ENCODE measurements at places on chromosomes 5 and 9. TPM values are rescaled to one million over a fixed set of nuclear protein-coding genes. Genes with fewer than 3 reads are reported as not detected.

DNA sequence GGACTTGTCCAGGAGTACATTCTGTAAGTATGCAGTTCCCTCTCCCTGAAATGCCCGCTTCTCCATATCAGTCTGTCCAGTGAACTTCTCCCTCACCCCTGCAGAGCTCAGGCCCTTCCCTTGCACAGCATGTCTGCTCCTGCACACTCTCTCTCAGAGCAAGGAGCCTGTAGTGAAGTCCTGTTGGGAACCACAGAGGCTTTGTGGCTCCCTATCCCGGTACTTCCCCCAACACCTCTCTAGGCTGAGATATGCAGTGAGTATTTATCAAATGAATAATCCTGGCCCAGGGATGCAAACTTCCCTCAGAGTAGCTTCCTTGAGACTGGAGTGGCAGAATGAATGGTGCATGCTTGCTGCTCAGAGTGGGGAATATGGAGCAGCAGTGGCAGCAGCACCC, 48.8 kb downstream of the POC5 start:
- DNase-seq = no peak

Gene SPINK7
- not detected for total RNA-seq

DNA sequence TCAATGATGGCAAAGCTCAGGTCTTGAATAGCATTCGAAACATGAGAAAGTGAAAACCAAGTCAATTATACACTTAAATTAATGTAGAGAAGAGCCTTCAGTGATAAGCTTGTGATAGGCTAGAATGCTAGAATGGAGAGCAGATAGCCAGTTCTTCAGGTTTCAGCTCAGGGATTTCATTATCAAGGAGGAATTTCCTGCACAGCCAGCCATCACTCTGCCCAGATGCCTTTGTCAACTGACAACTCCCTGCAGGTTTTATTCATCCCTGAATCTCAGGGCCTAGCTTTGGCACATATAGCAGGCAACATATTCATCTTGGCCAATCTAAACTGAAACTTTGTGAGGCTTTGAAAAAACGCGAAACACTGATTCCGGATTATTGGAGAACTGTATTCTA, 199.3 kb upstream of the CDH6 start:
- DNase-seq = no peak

- no peak for DNase-seq
Observed at GRCh38 chr5:177290816-177291596, 12.5 kb downstream of the RAB24 start.

DNA sequence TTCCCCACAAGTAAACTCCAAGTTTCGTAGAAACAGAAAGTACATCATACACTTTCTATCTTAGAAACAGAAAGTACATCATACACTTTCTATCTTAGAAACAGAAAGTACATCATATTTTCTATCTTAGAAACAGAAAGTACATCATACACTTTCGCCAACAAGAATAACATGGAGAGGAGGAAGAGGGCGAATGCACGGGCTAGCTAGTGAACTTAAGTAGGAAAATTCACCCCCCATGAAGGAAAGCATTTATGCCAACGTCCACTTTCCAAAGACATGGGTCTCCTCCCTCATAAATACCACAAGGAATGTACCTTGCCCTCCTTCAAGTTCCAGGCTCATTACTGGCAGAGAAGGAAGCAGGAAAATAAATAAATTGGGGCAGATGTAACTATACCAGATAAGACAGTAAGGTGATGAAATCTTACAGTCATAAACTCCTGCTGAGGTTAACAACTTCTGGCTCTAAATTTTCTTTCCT, 64.7 kb downstream of the FRMD3 start:
- peak; percentile 58 for DNase-seq

GRCh38 chr5:81167078-81167477, 66.0 kb upstream of the CKMT2 start:
- DNase-seq = no peak

GRCh38 chr5:4905674-4906520, 234.2 kb upstream of the ADAMTS16 start:
- no peak for DNase-seq

DNA sequence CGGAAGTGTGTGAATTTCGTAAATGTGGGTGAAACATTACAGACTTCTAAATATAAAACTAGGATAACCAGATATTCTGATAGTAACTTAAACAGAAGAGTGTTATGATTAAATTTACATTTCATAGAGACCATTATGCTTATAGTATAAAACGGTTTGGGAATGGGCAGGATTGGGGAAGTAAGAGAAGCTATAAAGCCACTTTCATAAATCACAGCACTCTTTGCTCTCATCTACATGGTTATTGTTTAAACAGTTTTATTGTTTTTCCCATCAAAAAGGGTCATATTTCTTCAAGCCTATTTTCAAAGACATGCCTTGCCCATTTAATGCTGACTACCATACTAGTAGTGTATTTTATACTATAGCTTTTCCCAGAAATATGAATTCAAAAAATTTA, 9.2 kb downstream of the ZFR start:
- DNase-seq = no peak

GRCh38 chr9:7907551-7908337, 108.2 kb upstream of the DMAC1 start:
- no peak for DNase-seq

GRCh38 chr9:34651321-34651720, 664 bp upstream of the IL11RA start:
- DNase-seq = peak; percentile 51

DNA sequence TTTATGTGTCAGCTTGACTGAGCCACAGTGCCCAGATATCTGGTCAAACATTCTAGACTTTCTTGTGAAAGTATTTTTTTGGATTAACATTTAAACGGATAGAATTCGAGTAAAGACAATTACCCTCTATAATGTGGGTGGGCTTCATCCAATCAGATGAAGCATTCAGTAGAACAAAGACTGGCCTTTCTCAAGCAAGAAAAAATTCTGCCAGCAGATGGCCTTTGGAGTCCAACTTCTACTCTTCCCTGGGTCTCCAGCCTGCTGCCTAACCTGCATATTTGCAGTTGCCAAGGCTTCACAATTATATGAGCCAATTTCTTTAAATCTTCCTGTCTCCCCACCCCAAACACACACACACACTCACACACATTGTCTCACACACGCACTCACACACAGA, 86.4 kb downstream of the MED10 start:
- DNase-seq = peak; percentile 2

DNA sequence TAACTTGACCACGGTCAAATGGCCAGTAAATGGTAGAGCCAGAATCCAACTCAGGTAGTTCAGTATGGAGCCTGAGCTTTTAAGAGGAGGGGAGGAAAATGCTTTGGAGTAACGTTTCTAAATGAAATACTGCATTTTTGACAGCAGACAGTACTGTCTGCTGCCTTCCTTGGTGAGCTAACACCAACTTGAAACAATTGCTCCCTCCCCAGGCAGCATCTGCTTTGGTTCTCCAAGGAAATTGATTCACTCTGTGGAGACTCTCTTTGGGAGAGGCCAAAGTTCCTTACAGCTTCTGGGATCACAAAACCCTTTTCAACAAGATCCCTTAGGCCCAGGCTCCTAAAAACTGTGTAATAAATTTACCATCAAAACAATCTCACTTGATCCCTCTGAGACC, 75.2 kb upstream of the SSBP2 start:
- peak; percentile 12 for DNase-seq

Gene FGFR4
- 0.64 TPM for total RNA-seq

Gene PAX5
- total RNA-seq = not detected
